ENCODE measurements at places on chromosomes 5 and 9. TPM values are rescaled to one million over a fixed set of nuclear protein-coding genes. Genes with fewer than 3 reads are reported as not detected.

DNA sequence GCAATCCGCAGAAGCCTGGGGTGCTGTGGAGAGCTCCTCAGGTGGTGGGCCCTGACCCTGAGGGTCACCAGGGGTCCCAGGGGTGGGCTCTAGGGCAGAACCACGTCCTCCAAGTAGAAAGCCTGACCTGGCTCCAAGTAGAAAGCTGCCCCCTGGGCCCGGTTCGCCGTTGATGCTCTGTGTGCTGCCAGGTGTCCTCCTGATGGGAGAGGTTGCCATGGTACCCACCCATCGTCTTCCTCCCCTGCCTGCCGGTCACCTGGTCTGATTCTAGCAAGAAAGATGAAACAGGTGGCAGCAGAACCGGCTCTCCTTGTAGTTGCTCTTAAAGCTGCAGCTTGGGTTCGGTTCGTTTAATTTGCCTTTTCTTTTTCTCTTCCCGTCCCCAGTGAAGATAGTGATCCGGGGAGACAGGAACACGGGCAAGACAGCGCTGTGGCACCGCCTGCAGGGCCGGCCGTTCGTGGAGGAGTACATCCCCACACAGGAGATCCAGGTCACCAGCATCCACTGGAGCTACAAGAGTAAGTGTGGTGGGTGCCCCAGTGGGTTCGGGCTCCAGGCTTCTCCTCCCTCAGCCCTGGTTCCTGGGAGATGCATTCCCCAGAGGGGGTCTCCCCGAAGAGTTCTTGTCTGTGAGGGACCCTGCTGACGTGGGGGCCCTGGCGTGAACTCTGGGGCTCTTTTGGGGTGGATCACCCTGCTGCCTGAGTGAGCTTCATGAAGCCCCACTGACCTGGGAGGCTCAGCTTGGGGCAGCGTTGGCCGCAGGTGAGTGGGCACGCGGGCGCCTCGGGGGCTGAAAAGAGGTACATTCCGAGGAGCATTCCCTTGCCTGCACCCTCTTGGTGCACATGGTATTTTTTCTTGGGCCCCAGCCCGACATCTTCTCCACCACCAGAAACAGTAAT lies 15.6 kb downstream of the RABL6 start:
- H3K4me1 ChIP-seq = peaks cover 4% of the 10 kb centered on the region
- DNase-seq = no peak
- H3K27ac ChIP-seq = no peak overlapping the region
- no peaks in the 10 kb centered on the region for H3K27me3 ChIP-seq
- H3K4me3 ChIP-seq = no peak overlapping the region
- no peaks in the 10 kb centered on the region for H3K36me3 ChIP-seq

DNA sequence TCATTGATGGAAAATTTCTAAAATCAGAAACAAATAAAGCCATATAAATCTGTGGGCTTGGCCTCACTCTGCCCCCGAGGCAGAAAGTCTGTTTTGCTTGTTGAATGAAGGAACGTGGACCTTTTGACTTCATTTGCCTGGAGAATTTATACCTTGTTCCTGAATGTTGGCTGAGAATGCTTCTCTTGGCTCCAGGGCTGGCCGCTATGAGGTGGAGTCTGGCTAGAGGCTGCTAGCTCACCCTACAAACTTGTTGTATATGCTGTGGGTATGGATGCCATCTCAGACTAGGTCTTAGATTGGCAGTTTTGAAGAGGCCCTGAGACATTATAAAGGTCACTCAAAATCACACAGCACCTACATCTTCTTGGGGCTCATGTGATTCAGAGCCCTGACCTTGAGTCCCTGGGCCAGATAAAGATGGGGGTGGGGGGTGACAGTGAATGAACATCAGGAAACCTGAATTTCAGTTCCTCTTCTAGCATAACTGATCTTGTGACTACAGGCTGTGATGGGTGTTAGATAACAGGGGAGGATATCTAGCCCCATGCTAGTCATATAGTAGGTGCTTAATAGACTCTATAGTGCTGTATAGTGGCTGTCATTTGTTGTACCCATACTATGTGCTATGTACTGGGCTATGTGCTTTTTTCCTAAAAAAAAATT lies 2.8 kb downstream of the GM2A start:
- no peaks in the 10 kb centered on the region for H3K36me3 ChIP-seq
- DNase-seq = no peak
- H3K27ac ChIP-seq = no peak overlapping the region
- no peaks in the 10 kb centered on the region for H3K27me3 ChIP-seq
- no peak overlapping the region for H3K4me3 ChIP-seq

DNA sequence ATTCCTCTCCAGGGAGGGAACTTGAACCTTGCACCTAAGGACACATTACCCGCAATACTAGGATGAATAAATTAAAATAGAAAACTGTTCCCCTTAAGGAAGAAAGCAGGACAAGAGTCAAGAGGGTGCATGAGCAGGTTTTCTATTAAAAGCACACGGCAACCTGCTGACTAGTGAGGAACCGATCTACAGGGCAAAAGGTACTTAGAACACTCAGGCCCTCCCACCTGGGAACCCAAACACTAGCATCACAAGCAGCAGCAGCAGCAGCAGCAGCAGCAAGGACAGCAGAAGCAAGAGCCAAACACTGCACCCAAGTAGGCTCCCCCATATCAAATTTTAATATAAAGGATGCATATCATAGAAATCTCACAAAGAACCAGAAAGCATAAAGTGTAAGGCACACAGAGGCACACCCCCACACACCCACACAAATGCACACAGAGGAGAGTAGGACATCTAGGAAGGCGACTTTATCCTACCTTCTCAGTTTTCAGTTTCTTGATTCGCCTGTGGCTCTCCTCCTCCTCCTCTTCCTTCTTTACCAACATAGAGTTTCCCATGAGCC lies 2.8 kb downstream of the ZNF608 start:
- H3K4me1 ChIP-seq = no peaks in the 10 kb centered on the region
- no peaks in the 10 kb centered on the region for H3K27me3 ChIP-seq
- H3K36me3 ChIP-seq = peaks cover 4% of the 10 kb centered on the region
- no peak for DNase-seq
- no peak overlapping the region for H3K27ac ChIP-seq

DNA sequence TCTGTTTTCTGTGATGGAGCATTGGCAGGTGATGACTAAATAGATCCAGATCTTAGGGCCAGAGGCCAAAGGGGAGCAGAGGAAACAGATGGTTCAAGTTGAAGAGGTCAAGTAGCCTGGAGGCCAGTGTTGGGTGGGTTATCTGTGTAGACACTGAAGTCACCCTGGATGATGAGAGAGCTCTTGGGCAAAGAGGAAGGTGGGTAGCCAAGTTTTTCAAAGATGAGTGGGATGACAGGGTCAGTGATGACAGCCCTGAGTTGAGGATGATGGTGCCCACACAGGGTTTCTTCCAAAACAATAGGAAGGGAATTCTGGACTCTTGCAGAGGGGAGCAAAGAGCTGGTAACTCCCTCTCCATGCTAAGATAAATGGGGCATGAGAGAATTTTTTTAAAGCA lies 76.6 kb downstream of the CD180 start:
- H3K4me1 ChIP-seq = no peaks in the 10 kb centered on the region
- H3K27me3 ChIP-seq = no peaks in the 10 kb centered on the region
- no peak overlapping the region for H3K27ac ChIP-seq
- H3K4me3 ChIP-seq = no peak overlapping the region
- H3K36me3 ChIP-seq = peaks cover 25% of the 10 kb centered on the region

GRCh38 chr9:83323148-83323547 lies 215.1 kb downstream of the FRMD3 start:
- H3K4me1 ChIP-seq = no peaks in the 10 kb centered on the region
- no peaks in the 10 kb centered on the region for H3K36me3 ChIP-seq
- no peak overlapping the region for H3K4me3 ChIP-seq
- H3K27me3 ChIP-seq = peaks cover 6% of the 10 kb centered on the region
- DNase-seq = no peak
- no peak overlapping the region for H3K27ac ChIP-seq

GRCh38 chr9:92752812-92753404 lies 11.7 kb downstream of the BICD2 start:
- no peak for DNase-seq
- no peak overlapping the region for H3K4me3 ChIP-seq
- H3K36me3 ChIP-seq = peaks cover 7% of the 10 kb centered on the region
- H3K27ac ChIP-seq = no peak overlapping the region
- H3K27me3 ChIP-seq = no peaks in the 10 kb centered on the region

GRCh38 chr9:121210536-121210935 lies 8.9 kb upstream of the RAB14 start:
- no peak for DNase-seq
- H3K27ac ChIP-seq = no peak overlapping the region
- H3K27me3 ChIP-seq = no peaks in the 10 kb centered on the region
- H3K4me1 ChIP-seq = peaks cover 5% of the 10 kb centered on the region
- no peak overlapping the region for H3K4me3 ChIP-seq

DNA sequence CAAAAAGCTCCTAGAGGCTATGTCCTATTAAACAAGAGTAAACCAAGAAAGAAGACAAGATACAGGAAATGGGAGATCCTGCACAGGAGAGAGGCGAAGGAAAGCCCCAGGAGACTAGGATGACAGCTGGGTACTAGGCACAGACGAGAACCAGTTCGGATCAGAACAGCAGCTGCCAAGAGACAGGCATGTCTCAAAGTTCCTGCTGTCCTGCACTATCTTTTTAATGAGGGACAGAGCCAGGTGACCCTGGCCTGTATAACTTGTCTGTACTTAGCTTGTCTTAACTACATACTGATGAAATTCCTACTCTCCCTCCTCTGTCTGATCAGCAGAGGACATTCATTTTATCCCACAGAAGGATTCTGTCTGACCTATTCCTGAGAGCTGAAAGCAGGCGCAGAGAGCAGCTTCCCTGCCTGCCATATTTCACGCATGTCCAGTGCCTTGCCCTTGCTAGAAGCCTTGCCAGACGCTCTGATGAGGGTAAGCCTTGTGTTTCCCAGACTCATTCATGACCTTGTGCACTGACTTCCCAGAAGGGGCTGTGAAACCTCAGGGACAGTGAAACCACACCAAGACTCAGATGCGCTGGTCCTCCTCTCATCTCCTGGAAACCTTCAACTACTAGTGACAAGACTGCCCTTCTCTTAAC lies 24.7 kb downstream of the TSC1 start:
- no peaks in the 10 kb centered on the region for H3K4me1 ChIP-seq
- H3K36me3 ChIP-seq = peaks cover 71% of the 10 kb centered on the region
- H3K27ac ChIP-seq = no peak overlapping the region
- H3K4me3 ChIP-seq = no peak overlapping the region

- H3K4me3 ChIP-seq = peak overlapping the region; percentile 77
- H3K4me1 ChIP-seq = peaks cover 40% of the 10 kb centered on the region
- no peak for DNase-seq
- no peaks in the 10 kb centered on the region for H3K36me3 ChIP-seq
These were observed 806 bp upstream of the CDC42SE2 start for GRCh38 chr5:131262953-131263541.

DNA sequence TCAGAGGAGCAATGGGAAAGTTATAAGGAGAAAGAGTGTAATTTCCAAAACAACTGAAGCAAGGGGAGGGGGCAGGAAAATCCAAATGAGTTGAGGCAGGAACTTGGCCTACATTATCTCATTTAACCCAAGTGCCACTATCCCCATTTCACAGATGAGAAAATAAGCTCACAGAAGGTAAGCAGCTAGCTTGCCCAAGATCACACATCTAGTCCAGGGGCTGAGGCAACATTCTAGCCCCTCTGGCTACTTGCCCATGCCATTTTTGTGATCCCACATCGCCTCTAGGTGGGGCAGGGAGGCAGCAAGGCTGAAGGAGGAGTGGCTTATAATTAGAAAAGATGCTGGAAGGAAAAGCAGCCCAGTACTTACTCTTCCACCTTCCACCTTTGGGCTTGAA lies 2.6 kb upstream of the PSIP1 start:
- H3K27me3 ChIP-seq = no peaks in the 10 kb centered on the region
- H3K36me3 ChIP-seq = peaks cover 3% of the 10 kb centered on the region
- H3K4me3 ChIP-seq = no peak overlapping the region
- DNase-seq = no peak

- peaks cover 2% of the 10 kb centered on the region for H3K36me3 ChIP-seq
- H3K4me1 ChIP-seq = peaks cover 27% of the 10 kb centered on the region
- no peaks in the 10 kb centered on the region for H3K27me3 ChIP-seq
These were observed 2.2 kb upstream of the ELL2 start for GRCh38 chr5:95963650-95964410.

DNA sequence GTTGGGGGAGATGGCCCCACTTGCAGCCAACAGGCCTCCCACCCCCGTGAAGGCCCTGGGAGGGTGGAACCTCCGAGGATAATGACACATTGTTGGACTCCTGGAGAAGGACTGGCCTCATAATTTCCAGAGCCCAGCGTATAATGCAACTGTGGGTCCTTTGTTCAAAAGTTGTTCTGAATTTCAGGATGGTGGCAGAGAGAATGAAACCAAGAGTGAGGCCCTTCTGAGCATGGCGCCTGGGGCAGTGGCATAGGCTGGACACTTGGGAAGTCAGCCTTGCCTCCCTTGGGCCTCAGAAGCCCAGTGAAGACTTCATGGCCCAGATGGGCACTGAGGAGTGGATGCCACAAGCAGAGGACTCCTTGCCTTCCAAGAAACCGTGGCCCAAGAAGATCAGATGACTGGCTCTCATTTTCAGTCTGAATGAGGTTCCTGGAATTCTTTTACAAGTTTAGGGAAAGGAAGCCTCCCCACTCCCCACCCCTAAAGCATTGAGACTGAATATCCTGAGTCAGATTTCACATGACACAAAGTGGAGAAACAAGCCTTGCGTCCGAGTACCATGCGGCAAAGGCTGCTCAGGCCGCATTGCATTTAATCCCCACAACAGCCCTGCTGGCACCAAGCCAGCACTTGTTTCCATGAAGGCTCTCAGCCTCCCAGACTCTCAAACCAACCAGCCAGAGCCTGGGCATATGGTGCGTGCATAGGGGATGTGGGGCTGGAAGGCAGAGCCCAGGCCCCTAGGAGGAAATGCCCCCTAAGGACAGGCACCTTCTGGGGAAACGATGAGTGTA lies 96.7 kb upstream of the SMIM23 start:
- no peak overlapping the region for H3K4me3 ChIP-seq
- H3K27me3 ChIP-seq = peaks cover 12% of the 10 kb centered on the region
- no peak for DNase-seq
- H3K36me3 ChIP-seq = no peaks in the 10 kb centered on the region
- H3K4me1 ChIP-seq = no peaks in the 10 kb centered on the region

DNA sequence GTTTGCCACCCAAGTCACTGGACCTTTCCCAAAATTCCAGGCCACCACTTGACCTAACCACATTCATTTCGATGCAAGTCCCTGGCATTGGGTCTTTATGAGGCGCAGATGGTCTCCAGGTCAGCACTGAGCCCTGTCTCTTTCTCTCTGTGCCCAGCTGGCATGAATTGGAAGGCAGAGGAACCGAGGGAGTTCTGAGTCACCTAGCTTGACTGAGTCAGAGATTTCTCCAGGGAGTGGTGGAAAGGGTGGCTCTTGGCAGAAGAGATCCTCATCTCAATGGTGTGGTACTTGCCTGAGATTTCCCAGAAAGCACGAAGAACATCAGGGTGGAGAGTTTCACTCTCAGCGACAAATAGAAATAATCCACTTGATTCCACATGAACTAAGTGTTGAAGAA lies 43.8 kb downstream of the WDR36 start:
- DNase-seq = no peak

The SV2C gene
- total RNA-seq = 0.05 TPM

The OR2K2 gene
- total RNA-seq = not detected

The LHX3 gene
- total RNA-seq = not detected

The CER1 gene
- not detected for total RNA-seq

The PCDHA4 gene
- total RNA-seq = 12.8 TPM

The TBC1D9B gene
- 135 TPM for total RNA-seq

The GABRA1 gene
- not detected for total RNA-seq

The CDX1 gene
- 1.0 TPM for total RNA-seq

The NRARP gene
- 2.1 TPM for total RNA-seq

The NOXA1 gene
- total RNA-seq = 1.0 TPM

The DENND4C gene
- total RNA-seq = 41.3 TPM
